ENCODE measurements at places on chromosomes 12 and 14.

GRCh38 chr14:89902881-89903280 is 51.6 kb downstream of the EFCAB11 start:
- DNase-seq = peak; percentile 70

GRCh38 chr14:64688031-64688430 is 16.2 kb upstream of the PLEKHG3 start:
- DNase-seq = no peak

DNA sequence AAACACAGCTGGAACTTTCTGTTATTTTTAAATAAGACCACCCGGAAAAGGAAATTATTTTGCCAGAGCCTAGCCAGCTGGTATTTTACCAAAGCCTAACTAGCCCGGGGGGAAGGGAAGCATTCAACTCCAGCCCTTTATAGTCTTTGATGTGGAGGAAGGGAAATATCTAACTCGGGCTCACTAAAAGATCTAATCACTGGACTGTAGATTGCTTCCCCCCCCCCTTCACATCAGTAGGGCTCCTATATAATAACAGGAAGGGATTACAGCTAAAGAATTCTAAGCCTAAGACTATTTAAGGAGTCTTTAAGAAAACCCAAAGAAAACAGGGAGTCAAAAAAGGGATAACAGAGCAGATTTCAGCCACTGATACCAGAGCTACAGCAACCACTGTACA is 431.1 kb downstream of the KCNH5 start:
- DNase-seq = no peak

- no peak for DNase-seq
Measured at GRCh38 chr12:16756833-16757555, 151.0 kb upstream of the LMO3 start.

GRCh38 chr12:47023311-47023710 is 56.1 kb upstream of the PCED1B start:
- DNase-seq = no peak

- no peak for DNase-seq
Measured at GRCh38 chr14:68675233-68675577, 117.7 kb downstream of the ZFP36L1 start.

- no peak for DNase-seq
Measured at GRCh38 chr14:61927520-61927919, 165.3 kb downstream of the SNAPC1 start.

GRCh38 chr12:99370421-99371138 is 277.0 kb upstream of the GARIN6 start:
- no peak for DNase-seq

GRCh38 chr12:15268927-15269552 is 47.8 kb upstream of the RERG start:
- DNase-seq = peak; percentile 37

- DNase-seq = no peak
Measured at GRCh38 chr12:49882851-49883464, 20.7 kb downstream of the FAIM2 start.

DNA sequence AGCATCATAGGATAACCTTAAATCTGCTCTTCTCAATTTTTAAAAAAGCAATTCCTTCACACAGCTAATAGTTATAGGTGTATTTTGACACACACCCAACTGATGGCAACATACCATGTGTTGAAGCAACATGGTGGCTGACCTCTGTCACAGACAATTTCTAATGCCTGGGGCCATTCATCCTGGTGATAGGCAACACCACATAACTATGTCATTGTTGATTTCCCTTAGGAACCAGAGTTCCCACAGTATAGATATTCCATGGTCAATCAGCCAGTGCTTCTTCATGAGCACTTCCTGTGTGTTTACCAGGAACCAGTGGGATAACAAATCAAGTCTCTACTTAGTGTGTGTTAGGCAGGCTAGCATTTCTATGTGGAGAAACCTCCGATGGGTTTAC is 88.3 kb downstream of the FIGNL2 start:
- no peak for DNase-seq

DNA sequence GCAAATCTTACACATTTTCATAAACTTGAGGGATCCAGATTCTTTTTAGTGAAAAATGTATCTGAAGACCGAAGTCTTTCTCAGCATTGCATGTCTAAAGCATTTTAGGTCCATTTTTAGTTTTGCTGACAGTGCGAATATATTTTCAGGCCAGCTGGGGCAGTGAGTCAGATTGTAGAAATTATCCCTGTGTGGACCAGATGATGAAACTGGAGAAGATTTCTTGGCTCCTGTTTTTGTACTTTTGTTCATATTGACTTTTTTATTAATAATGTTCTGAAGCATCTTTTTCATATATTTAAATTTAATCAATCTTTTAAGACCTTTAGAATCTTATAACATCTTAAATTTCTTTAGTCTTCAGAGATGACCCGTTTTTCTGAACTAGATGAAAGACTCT is 173.1 kb downstream of the FLRT2 start:
- DNase-seq = peak; percentile 59

GRCh38 chr14:63562405-63562804 is 19.2 kb upstream of the PPP2R5E start:
- no peak for DNase-seq

- DNase-seq = peak; percentile 13
Measured at GRCh38 chr12:111298582-111299436, 70.1 kb downstream of the PHETA1 start.

DNA sequence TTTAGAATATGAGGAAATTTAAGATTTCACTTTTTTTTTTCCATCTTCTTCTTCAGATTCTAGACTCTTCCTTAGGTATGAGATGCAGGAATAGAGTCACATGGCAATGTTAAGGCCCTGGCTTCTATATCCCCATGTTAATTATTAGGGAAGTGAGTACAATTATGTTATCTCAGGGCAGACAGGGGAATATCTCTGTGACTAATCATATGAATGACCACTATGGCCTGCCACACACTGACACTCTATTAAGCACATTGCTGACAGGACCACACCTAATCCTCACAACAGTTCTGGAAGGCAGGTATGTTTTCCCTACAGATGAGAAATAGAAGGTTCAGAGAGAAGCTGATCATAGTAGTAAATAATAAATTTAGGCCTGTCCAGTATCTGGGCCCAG is 69.4 kb upstream of the PTPRQ start:
- DNase-seq = no peak

DNA sequence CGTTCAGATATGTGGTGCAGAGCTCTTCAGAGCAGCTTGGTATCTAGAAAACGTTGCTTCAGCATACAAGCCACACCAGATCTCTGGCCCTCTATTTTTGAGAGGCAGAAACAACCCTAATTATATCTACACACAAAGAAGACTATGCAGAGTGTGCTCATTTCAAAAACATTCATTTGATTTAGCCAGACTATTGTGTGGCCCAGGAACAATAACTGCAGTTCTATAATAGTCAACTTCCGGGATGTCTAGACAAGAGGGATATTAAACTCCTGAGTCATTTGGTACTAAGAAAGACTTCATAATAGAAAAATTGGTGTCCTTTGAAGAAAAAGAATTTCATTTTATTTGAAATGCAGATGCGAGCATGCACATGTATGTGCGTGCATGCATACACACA is 153.8 kb downstream of the PELI2 start:
- DNase-seq = peak; percentile 1

- DNase-seq = no peak
Measured at GRCh38 chr12:132449565-132450417, 40.2 kb upstream of the FBRSL1 start.

GRCh38 chr12:49098035-49098451 is 3.4 kb upstream of the DHH start:
- DNase-seq = no peak

DNA sequence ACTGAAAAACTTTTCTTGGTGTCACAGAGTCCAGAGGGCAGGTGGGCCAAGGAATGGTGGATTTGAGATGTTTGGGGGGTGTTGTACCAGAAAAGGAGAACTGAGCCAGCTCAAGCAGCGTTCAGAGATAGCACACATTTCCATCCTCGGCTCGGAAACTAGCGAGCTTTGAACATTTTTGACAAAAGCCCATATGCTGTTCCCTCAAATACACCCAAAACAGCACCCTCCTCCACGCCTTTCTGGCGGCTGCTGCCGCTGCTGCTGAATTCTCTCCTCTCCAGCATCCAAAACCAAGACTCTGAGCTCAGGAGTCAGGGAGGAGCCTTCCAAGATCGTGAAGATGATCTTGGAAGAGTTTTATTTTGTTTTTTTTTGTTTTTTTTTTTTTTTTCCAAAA is 961 bp downstream of the SRRM4 start:
- no peak for DNase-seq

DNA sequence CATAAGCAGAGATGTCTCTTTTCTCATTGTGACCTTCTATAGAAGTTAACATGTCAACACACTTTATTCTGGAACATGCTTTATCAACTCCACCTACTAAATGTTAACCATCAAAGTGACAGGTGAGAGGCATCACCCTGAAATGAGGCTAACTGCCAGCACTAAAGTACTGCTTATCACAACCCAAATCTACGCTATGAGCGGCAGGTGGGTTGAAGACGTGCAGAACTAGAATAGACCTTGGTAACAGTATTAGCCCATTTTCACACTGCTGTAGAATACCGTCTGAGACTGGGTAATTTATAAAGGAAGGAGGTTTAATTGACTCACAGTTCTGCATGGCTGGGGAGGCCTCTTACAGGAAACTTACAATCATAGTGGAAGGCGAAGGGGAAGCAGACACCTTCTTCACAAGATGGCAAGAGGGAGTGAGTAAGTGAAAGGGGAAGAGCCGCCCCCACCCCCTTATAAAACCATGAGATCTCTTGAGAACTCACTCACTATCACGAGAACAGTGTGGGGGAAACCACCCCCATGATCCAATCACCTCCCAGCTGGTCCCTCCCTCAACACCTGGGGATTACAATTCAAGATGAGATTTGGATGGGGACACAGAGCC is 359.0 kb downstream of the SEC23A start:
- DNase-seq = no peak

- DNase-seq = no peak
Measured at GRCh38 chr12:75592638-75593335, 81.4 kb upstream of the KRR1 start.

DNA sequence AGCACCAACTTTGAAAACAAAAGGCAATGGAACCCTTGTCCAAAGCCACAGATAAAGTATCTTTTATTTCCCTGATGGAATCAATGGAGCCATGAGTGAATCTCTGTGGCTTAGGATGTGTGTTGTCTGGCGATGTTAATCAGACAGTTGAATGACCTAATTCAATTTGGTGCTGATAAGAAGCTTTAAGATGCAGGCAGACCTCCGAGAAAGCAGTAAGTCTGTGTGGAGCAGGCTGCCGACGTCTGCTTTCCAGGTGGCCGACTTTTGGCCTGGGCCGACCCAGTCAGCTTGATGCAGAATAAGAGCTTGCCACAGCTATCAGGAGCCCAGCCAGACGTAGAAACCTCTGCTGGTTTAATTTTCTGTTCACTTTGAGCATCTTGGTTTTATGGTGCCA is 21.1 kb upstream of the TMEM132C start:
- DNase-seq = no peak

- no peak for DNase-seq
Measured at GRCh38 chr12:49895773-49896172, 7.9 kb downstream of the FAIM2 start.

All from skin of body (tissue), 3 donors.